ENCODE measurements at places on chromosomes 12 and 14.
A peak's percentile ranks its signal among the peaks of the same experiment; 100 is the strongest.

DNA sequence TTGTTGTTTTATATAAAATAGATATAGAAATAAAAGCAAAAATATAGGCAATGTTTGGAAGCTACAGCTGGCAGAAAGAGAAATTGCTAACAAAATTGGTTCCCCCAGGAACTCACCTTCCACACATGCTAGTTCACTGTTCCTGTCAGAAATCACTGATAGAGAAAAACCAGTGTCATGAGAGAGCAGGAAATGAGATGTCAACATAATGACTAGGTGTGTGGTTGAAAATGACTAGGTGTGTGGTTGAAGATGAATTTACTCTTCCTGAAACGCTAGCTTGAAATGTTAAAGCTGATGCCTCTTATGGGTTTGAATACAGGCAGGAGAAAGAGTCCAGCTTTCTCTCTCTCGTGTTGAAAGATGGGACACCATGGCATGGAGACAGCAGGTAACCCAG lies 216.3 kb downstream of the C12orf42 start:
- H3K27ac ChIP-seq: no peak overlapping the region
- no peak for DNase-seq
- H3K4me3 ChIP-seq: no peak overlapping the region
- no peaks in the 10 kb centered on the region for H3K27me3 ChIP-seq
- no peaks in the 10 kb centered on the region for H3K36me3 ChIP-seq
- H3K4me1 ChIP-seq: no peaks in the 10 kb centered on the region

DNA sequence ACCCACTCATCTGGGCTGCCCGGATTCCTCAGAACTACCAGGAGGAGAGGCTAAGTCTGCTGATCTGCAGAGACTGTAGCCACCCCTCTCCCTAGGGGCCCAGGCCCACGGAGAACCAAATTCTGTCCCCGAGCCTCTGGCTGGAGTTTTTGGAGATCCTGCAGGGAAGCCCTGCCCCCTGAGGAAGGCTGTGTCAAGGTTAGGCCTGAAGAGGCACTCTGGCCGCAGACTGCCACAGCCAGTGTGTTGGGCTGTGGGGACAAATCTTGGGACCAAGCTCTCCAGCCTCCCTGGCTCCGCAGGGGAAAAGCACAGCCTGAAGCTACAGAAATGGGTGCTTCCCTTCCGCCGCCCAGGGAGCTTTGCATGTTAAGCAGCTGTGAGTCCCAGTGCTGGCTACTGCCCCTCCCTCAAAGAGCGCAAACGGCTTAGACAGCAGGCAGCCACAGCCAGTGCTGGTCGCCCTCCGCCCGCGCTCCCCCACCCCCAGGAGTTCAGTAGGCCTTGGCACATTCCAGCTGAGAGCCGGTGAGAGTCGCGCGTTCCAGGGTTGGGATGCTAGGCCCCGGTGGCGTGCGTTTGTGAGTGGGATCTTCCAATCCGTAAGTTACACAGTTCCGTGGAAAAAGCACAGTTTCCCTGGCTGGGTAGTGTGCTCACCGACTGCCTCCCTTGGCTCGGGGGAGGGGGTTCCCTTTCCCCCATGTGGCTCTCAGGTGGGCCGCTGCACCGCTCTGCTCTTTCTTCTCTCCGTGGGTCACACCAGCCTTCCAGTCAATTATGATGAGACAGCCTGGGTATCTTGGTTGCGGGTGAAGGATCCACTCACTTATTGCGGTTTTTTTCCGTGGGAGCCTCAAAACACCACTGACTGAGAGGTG lies 13.2 kb downstream of the CLEC4E start:
- H3K27ac ChIP-seq: no peak overlapping the region
- H3K4me3 ChIP-seq: no peak overlapping the region
- no peaks in the 10 kb centered on the region for H3K4me1 ChIP-seq
- peaks cover 4% of the 10 kb centered on the region for H3K27me3 ChIP-seq
- no peaks in the 10 kb centered on the region for H3K36me3 ChIP-seq

- H3K36me3 ChIP-seq: no peaks in the 10 kb centered on the region
- no peak for DNase-seq
- H3K27me3 ChIP-seq: peaks cover under 1% of the 10 kb centered on the region
- no peak overlapping the region for H3K4me3 ChIP-seq
- no peak overlapping the region for H3K27ac ChIP-seq
- peaks cover 24% of the 10 kb centered on the region for H3K4me1 ChIP-seq
Measured at GRCh38 chr12:124289634-124290600, 5.0 kb upstream of the RFLNA start.

- no peaks in the 10 kb centered on the region for H3K36me3 ChIP-seq
- H3K4me3 ChIP-seq: no peak overlapping the region
Measured at GRCh38 chr14:36438883-36439282, 81.1 kb downstream of the NKX2-1 start.

- no peak for DNase-seq
- no peaks in the 10 kb centered on the region for H3K27me3 ChIP-seq
- no peak overlapping the region for H3K27ac ChIP-seq
- H3K36me3 ChIP-seq: no peaks in the 10 kb centered on the region
Measured at GRCh38 chr12:124884587-124885438, 21.1 kb upstream of the SCARB1 start.

DNA sequence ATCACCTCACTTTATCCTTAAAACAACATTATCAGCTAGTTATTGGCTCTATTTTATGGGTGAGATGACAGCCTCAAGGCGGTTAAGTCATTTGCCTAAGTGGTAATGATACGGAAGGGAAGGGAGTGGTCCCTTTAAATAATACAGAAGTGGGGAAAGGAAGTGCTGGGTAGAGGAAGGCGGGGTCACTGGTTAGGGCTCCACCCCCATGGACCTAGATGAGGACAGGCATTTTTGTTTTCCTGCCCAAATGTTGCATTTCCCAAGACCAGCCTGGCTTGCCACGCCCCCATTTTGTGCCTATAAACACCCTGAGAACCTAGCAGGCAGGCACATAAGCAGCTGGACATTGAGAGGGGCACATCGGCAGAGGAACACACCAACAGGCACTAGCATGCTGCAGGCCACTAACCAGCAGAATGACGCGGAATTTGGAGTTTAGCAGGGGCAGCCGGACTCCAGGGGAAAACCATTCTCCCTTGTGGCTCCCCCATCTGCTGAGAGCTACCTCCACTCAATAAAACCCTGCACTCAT lies 100.9 kb downstream of the EPS8 start:
- H3K27ac ChIP-seq: peak overlapping the region; percentile 96
- peaks cover 96% of the 10 kb centered on the region for H3K4me1 ChIP-seq
- no peaks in the 10 kb centered on the region for H3K27me3 ChIP-seq
- H3K4me3 ChIP-seq: peak overlapping the region; percentile 74

DNA sequence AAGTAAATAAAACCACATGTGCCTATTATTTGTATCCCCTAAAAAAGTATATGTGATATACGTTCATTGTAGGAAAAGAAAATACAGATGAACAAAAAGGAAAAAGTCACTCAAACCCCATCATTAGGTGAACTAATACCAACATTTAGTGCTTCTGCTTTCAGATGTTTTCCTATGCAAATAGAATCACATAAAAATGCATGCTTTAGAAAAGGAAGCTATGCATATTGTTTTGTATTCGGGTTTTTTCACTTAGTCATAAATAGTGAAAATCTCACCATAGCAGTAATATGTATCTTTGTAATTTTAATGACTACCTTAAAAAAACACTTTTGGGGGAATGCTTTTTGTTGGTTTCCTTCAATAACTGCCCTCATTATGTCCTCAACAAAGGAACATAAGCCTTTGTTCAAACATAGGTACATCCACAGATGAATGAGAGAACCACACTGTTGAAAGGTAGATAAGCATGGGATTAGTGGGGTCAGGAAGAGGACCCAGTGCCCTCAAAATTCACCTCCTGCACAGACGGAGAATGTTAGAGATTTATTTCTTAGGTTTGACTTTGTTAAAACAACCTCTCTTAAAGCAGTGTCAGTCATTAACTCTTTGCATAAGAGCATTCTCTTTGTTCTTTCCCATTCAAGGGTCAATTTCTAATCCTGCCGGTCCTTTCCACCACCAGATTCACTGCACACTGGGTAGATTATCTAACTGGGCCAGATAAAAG lies 6.5 kb downstream of the AMDHD1 start:
- H3K4me1 ChIP-seq: no peaks in the 10 kb centered on the region
- peaks cover 55% of the 10 kb centered on the region for H3K27me3 ChIP-seq
- no peak overlapping the region for H3K4me3 ChIP-seq
- DNase-seq: no peak
- no peaks in the 10 kb centered on the region for H3K36me3 ChIP-seq

DNA sequence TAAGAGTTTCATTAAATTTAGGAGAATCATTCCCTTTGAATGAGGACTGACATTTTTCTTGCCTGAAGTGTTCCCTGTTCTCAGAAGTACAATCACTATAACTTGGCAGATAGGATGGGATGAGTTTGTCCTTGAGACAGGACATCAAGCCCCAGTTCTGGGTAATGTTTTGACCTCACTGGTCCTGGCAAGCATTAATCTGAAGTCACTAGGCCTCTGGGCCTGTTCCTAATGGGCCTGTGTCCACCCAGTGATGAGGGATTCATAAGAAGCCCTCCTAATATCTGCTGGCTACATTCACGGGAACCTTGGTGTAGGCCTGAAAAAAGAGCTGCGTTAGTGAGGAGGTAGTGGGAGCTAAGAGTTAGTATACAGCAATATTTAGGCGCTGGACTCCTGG lies 37.2 kb downstream of the NINJ2 start:
- peaks cover 23% of the 10 kb centered on the region for H3K4me1 ChIP-seq
- no peaks in the 10 kb centered on the region for H3K36me3 ChIP-seq
- H3K27ac ChIP-seq: no peak overlapping the region
- DNase-seq: no peak

GRCh38 chr12:72901685-72902084 lies 629.5 kb downstream of the TRHDE start:
- no peaks in the 10 kb centered on the region for H3K27me3 ChIP-seq
- DNase-seq: no peak
- H3K27ac ChIP-seq: no peak overlapping the region
- no peak overlapping the region for H3K4me3 ChIP-seq

GRCh38 chr14:75183225-75183624 lies 6.8 kb upstream of the TMED10 start:
- H3K27ac ChIP-seq: peak overlapping the region; percentile 92
- no peak for DNase-seq
- peak overlapping the region; percentile 19 for H3K4me3 ChIP-seq
- peaks cover 23% of the 10 kb centered on the region for H3K4me1 ChIP-seq
- no peaks in the 10 kb centered on the region for H3K36me3 ChIP-seq
- peaks cover 6% of the 10 kb centered on the region for H3K27me3 ChIP-seq

- H3K27ac ChIP-seq: no peak overlapping the region
- no peaks in the 10 kb centered on the region for H3K36me3 ChIP-seq
- no peak overlapping the region for H3K4me3 ChIP-seq
- H3K4me1 ChIP-seq: no peaks in the 10 kb centered on the region
- no peak for DNase-seq
Measured at GRCh38 chr12:72433298-72433697, 161.1 kb downstream of the TRHDE start.

DNA sequence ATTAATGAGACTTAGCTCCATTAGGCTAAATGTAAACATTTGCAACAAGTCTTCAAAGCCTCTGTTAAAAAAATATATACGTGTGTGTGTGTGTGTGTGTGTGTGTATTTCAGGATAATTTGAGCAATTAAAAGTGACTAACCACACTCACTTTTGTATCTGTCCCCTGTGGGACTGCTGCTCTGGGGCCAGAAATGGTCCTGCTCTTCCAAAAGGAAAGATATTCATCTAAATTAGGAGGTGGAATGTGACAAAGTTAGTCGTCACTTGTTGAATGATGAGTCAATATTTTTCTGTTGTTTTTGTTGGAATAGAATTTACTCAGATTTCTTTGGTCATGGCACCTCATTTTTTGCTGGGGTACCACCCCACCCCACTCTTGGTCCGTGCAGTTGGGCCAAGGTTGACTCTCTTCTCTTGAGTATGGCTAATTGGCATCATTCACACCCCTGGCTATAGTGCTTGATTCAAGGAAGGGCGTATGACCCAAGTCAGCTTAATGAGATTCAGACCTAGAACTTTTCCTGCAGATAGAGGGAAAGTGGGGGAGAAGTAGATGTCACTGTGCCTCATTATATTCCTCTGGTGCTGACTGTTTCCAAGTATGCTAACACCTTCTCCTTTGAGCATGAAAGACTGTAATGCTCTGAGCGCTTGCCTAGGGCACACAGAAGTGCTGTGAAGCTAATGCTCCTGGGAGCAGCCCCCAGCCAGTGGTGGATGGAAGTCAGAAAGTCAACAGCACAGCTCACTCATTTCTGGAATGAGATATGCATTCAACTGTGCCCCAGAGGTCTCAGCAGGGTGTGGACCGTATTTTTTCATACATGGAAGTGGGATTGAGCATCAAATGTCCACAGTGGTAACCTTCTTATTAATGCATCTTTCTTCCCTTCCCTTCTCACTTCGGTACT lies 577.0 kb upstream of the TBX3 start:
- peaks cover 2% of the 10 kb centered on the region for H3K27me3 ChIP-seq
- H3K27ac ChIP-seq: no peak overlapping the region
- H3K36me3 ChIP-seq: no peaks in the 10 kb centered on the region
- no peak for DNase-seq

GRCh38 chr12:92987362-92987761 lies 58.3 kb upstream of the EEA1 start:
- H3K27me3 ChIP-seq: peaks cover 5% of the 10 kb centered on the region
- H3K27ac ChIP-seq: no peak overlapping the region

DNA sequence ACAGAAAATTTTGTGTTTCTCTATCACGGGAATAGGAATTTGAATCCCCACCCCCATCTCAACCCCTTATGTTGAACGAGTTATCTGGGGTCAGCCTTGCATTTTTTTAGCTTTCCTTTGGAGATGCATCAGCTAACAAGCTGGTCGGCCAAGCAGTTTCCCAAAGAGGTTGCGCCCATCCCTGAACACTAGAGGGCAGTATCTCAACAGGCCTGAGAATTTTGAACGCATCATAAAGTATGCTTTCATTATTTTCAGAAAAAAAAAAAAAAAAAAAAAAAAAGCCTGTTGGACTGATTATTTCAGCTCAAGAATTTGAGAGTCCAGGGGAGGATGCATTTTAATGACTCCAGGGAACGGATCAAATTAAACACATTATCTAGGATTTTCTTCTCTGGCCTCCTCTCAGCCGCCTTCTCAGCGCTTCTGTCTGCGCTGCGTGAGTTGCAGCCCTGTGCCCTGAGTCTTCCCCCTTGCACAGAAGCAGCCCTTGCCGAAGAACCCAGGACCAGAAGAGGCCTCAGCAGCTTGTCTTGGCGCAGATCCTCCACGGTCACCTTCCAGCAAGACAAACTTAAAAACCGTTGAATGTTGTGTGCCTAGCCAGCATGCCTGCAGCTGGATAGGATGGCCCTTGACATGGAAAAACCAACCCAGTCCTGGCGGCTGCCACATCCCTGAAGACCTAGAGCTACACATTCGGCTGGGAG lies 76.6 kb upstream of the GZMB start:
- no peaks in the 10 kb centered on the region for H3K36me3 ChIP-seq
- no peak overlapping the region for H3K4me3 ChIP-seq
- H3K27ac ChIP-seq: no peak overlapping the region
- DNase-seq: no peak

- H3K4me3 ChIP-seq: no peak overlapping the region
- H3K27ac ChIP-seq: peak overlapping the region; percentile 64
- H3K27me3 ChIP-seq: no peaks in the 10 kb centered on the region
- H3K4me1 ChIP-seq: peaks cover 20% of the 10 kb centered on the region
- peak; percentile 92 for DNase-seq
- peaks cover 13% of the 10 kb centered on the region for H3K36me3 ChIP-seq
Measured at GRCh38 chr12:131912518-131913274, 16.4 kb upstream of the PUS1 start.

GRCh38 chr14:64800000-64800399 lies 79.7 kb downstream of the SPTB start:
- H3K4me1 ChIP-seq: no peaks in the 10 kb centered on the region
- H3K4me3 ChIP-seq: no peak overlapping the region
- H3K27ac ChIP-seq: no peak overlapping the region
- no peaks in the 10 kb centered on the region for H3K36me3 ChIP-seq
- no peak for DNase-seq

GRCh38 chr14:59320361-59320760 lies 131.9 kb downstream of the DAAM1 start:
- H3K4me1 ChIP-seq: peaks cover 17% of the 10 kb centered on the region
- no peak for DNase-seq
- H3K36me3 ChIP-seq: peaks cover 3% of the 10 kb centered on the region
- H3K4me3 ChIP-seq: no peak overlapping the region
- no peaks in the 10 kb centered on the region for H3K27me3 ChIP-seq

All from osteocyte (in vitro differentiated cells).